ENCODE measurements at places on chromosomes 1 and 21.

DNA sequence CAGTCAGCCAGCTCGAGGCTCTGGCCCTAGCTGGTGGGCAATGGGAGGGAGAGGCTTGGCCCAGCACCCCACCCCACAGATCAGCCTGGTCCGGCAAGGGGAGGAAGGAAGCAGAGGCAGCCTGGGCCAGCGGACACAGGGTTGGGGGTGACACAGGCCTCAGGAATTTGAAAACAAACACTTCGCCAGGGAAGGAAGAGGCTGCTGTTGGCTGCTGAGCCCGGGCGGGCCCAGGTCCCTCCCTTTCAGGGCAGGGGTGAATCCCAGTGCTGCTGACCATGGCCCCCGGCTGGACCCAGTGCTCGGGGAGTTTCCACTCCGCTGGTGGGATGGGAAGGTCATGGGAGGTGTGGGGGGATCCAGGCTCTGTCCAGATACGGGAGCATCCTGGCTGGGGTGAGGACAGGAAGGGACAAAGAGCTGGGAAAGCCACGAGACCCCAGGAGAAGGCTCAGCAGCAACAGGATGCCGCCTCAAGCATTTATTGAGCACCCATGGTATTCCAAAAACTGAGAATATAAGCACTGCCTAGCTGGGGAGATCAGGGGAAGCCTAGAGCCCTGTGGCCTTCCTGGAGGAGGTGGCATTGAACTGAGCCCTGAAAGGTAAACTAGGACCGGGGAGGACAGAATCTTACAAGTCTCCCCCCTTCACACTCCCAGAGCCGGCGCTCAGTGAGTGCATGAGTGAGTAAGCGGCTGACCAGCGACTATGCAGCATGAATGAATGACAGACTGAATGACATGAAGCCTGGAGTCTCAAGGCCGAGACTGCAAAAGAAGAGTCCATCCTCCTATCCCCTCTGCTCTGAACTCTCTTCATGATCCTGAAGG is 26.2 kb upstream of the EPHA2 start:
- no peak for DNase-seq

DNA sequence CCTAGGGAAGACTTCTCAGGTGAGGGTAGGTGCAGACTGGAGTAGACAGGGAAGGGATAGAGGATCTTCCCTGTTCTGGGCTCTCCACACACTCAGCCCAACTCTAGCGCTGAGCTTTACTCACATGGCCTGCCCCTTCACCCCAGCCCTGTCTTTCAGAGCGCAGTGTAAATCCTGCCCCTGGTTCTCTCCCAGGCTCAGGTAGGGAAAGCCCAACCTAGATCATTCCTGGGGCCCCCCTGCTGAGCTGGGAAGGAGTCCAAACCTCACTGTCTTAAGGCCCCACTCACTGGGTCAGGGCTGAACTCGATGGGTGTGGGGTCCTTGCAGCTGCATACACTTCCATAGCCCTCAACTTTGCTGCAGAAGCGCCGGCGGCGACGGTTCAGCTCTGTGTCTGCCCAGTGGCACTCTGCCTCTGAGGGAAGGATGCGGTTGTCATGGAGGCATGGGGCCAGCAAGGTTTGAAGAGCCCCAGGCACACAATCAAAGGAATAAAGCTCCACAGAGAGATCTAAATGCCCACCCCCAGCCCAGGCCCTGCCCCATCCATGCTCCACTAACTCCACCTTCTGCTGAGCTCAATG is 4.2 kb downstream of the POMGNT1 start:
- no peak for DNase-seq

GRCh38 chr1:28853093-28853742 is 41.2 kb downstream of the OPRD1 start:
- DNase-seq: no peak

DNA sequence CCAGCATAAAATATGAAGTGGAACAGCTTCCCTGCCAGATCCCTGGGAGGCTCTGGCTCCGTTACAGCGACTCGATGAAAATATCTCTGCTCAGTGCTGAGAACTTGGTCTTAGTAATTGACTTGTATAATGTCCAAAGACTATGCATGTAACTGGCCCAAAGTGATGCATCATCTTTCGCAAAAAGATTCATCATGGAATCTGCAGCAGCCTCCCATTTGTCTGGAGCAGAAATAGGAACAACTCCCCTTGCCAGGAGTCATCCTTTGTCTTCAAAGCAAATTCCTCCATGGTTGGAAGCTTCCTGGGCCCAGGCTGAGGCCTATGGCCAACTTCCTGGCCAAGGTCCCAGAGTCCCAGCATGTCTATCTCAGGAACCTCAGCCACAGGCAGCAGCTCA is 16.9 kb upstream of the SLC6A17 start:
- DNase-seq: no peak

DNA sequence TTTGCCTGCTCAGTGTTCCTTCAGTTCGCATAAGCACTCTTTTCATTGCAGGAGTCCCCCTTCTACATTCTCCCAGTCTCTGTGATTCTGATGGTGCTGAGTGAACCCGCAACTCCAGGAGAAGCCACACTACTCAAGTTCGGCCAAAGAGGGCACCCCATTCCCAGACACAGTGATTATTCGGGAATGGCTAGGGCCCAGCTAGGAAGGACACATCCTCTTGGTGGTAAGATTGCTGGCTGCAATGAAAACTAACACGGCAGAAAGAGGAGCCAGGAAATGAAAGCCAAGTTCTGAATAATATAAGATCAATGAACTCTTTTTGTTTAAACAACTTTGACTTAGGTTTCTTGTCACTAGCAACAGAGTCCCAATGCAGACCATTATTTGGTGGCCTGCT is 14.9 kb downstream of the CREG1 start:
- DNase-seq: no peak

DNA sequence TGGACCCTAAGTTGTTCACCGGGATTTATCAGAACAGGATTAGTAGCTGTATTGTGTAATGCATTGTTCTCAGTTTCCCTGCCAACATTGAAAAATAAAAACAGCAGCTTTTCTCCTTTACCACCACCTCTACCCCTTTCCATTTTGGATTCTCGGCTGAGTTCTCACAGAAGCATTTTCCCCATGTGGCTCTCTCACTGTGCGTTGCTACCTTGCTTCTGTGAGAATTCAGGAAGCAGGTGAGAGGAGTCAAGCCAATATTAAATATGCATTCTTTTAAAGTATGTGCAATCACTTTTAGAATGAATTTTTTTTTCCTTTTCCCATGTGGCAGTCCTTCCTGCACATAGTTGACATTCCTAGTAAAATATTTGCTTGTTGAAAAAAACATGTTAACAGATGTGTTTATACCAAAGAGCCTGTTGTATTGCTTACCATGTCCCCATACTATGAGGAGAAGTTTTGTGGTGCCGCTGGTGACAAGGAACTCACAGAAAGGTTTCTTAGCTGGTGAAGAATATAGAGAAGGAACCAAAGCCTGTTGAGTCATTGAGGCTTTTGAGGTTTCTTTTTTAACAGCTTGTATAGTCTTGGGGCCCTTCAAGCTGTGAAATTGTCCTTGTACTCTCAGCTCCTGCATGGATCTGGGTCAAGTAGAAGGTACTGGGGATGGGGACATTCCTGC is 3.9 kb upstream of the OLFML3 start:
- no peak for DNase-seq
